CD4-positive, alpha-beta T cell treated with Interferon gamma for 1 hour (primary cell): ENCODE measurements at places on chromosomes 16 and 17.

GRCh38 chr17:2455956-2456355 is 55.1 kb upstream of the MNT start:
- DNase-seq = no peak

DNA sequence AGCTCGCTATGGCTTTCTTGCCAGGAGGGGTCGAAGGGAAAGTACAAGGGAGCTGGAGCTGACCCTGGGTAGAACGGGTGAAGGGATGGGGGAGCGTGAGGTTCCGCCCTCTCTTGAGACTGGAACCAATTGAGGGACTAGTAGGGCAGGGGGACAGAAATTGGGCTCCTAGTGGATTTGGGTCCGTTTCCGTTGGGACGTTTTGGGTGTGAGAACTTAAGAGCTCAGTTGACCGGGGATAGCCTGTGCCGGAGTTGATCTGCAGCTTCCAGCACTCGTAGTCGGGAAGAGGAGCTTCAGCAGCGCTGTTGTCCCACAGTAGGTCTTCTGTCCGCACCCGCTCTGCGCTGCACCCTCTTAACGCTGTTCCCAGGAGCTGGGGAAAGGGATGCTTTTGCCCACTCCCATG is 481 bp downstream of the CNTROB start:
- DNase-seq = peak; percentile 14

- DNase-seq = no peak
Observed at GRCh38 chr16:8953064-8953463, 10.6 kb downstream of the USP7 start.

DNA sequence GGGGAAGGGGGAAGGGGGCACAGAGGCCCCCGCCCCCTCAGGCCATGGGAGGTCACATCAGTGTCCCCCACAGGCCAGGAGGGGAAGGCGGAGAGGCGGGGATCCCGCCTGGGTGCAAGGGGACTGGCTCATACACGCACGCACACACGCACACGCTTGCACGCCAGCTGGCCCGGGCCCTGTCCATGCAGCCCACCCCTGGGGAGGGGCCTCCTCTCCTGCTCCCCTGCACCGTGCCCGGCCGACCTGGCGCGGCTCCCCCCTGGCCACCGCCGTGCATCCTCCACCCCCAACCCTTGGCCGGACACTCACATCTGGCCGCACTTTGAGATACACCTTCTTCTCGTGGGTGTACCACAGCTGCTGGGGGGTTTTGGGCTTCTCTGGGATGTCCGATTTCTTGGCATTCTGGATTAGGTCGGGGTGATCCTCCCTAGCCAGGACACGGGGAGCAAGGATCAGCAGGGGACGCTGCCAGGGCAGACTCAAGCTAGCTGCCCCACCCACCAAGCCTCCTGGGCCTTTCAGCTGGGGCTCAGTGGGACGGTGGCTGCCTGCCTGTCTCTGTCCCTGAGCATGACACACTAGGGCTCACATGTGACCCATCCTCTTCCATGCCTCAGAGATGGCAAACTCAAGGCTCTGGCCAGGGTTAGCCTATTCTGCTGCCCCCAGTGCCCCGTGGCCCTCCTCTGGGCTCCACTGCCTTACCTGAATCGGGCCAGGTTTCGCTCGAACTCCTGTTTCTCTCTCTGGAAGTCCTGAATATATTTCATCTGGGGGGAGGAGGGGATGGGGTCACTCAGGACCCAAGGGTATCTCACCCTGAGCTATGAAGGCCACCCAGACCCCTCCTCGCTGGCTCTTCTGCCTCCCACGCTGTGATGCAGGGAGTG is 6.7 kb downstream of the UBTF start:
- DNase-seq = no peak

DNA sequence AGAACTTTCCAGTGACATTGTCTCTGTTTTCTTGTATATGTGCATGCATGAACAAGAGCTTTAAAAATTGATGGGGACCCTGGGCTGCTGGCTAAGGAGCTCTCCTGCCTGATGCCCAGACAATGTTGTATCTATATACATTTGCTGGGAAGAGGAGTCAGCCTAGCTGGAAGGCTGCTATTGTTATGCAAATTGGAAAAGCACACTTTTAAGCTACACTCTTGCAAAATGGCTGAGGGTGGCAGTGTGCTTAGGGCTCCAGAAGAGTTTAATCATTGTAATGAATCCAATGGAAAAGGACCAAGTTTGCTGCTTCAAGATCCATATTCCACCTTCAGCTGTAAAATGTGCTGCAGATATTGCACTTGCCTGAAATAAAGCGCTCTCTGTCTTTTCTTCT is 171.8 kb downstream of the PRKCA start:
- no peak for DNase-seq

DNA sequence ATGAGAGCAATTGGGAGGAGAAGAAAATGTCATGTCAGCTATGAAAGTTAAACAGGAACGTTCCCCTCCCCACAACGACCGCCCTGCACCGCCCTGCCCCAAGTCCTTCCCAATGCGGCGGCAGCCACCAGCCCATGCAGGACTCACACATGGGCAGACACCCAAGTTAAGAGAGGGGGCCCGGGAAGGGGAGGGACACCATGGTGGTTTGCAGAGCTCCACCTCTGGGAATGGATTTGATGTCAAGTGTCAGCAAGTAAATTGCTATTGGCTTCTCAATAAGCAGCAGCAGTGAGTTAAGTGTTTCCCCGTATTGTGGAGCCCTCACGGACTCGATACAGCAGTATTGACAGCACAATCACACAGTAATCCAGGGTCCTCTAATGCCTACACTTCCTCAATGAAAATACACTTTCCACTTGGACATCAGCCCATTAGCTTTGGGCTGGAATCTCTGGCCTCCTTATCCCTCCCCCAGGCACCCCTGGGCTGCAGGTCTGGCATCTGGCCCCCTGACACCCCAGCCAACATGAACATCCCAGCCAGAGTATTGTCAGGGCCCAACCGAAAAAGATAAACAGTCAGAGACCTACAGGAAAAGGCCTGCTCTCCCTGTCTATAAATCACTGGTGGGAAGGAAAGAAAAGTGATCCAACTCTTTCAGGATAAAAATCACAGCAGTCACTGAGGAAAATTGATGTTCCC is 22.6 kb downstream of the ZFHX3 start:
- no peak for DNase-seq

DNA sequence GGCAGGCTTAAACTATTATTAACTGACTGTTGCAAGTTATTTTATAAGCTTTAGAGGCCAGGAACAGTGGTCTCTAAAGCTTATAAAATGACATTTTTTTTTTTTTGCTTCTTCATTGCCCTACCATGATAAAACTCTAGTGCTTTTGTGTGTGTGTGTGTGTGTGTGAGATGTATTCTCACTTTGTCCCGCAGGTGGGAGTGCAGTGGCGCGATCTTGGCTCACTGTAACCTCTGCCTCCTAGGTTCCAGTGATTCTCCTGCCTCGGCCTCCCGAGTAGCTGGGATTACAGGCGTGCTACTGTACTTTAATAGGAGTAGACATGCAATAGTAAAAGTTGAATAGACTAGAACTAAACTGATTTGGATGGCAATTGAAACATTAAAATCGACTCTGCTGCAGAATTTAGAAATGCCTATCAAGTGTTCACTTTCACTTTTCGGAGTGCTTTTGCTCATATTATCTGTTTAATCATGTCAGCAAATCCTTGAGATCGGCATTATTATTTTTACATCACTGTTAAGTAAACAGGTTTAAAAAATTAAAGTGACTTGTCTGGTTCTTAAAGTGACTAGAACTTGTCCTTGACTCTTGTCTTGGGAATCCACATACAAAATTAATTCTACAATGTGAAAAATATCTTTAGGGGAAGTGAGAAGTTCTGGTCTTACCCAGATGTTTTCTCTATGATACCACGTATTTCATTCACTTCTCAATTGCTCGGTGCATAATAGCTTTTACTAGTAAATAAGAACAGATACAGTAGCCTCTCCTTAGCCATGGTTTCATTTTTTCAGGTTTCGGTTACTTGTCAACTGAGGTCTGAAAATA is 8.4 kb upstream of the PCTP start:
- no peak for DNase-seq

DNA sequence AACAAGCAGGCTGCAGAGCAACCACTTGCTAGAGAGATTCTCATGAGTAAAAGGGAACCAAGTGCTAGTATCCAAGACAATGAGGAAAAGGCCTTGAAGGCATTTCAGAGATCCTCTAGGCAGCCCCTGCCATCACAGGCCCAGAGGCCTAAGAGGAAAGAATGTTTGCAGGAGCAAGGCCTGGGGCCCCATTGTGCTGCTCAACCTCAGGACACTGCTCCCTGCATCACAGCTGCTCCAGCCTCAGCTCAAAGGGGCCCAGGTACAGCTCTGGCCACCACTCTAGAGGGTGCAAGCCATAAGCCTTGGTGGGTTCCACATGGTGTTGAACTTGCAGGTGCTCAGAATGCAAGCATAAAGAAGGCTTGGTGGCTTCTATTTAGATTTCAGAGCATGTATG is 243.0 kb upstream of the RPL38 start:
- no peak for DNase-seq

DNA sequence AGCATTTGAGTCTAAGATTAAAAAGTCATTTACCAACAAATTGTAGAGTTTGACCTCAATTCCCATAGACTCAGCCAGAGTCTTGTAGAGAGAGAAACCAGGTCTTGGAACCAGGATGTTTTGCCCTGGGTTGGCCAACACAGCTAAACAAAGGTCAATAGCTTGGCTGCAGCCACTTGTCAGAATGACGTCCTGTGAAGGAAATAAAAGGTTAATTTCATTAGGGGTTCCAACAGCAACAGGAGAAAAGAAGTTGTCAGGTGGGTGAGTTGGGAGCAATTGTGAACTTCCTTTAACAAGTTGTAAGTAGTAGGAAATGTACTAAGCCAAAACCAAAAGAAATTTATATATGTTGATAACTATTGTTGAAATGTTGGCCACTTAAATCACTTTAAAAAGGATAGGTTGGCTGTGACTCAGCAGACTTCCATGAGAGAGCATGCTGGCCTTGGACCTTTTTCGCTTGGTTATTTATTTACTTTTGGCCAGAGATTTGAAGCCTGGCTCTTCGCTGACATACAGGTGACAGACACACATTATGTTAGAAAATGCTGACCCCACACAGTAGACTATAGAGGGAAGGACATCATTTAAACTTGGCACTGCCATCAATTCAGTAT is 4.3 kb downstream of the TAT start:
- DNase-seq = no peak

- no peak for DNase-seq
Observed at GRCh38 chr16:58848662-58849002, 114.5 kb upstream of the GOT2 start.

GRCh38 chr16:65908568-65908967 is 457.9 kb upstream of the CDH5 start:
- DNase-seq = no peak

DNA sequence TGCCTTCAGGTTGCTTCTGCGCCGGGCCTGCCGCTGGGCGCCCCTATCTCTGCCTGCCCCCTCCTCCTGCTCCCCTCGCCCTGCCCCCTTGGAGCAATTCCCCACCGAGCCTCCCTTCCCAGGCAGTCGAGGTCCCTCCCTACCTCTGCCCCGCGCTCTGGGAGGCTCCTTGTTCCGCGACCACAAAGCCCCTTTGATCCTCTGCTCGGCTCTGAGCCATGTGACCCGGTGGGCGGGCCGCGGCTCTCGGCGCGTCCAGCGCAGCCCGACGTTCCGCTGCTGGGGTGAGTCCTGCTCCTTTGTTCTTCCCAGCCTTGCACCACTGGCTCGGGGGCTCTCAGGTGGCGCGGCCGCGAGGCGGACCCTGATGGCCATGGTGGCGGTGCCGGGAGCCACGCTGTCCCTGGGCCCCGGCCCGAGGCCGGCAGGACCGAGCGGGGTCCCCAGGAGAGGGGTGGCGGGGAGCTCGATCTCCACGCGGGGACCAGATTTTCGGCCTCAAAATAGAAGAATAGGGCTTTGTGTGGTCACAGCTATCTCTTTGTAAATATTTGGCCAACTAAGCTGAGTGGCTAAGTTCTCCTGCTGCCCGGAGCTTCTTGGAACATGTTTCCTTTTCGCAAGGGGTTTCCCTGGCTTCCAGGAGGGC is 310.6 kb downstream of the SEC14L1 start:
- DNase-seq = peak; percentile 58

- no peak for DNase-seq
Observed at GRCh38 chr17:38917259-38917658, 8.2 kb upstream of the LASP1NB start.

GRCh38 chr17:82463925-82464566 is 5.5 kb downstream of the NARF start:
- no peak for DNase-seq

DNA sequence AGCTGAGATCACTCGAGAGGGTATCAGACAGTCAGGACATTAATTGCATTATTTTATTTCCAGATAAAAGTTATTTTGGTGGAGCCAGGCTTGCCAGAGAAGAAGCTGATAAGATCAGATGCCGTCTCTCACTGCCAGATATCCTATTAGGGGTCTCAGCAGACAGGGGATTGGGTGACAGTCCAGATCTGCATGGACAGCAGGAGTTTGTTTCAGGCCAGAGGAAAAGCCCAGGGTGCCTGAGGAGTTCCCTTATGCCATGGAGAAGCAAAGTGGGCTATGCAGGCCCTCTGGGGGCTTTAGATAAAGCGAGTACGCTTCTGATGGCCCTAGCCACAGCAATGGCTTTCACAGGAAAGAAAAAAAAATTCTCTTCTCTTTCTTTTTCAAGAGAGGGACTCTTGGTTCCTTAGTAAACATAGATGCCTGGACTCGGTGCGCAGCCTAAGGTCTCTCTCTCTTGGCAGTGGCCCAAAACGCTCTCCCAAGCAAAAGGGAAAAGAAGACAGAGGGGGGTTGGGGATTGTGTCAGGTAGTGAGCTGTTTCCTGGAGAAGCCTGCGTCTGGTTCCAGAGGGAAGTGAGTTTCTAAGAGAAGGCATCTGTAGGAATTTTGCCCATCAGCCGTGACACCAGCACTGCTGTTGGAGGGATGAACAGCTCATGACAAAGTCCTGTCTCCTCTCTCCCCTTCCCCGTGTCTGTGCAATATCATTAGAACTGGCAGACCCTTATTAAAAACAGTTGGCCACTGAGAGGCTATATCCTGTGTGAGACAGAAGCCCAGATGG is 166.3 kb upstream of the FOXF1 start:
- no peak for DNase-seq

DNA sequence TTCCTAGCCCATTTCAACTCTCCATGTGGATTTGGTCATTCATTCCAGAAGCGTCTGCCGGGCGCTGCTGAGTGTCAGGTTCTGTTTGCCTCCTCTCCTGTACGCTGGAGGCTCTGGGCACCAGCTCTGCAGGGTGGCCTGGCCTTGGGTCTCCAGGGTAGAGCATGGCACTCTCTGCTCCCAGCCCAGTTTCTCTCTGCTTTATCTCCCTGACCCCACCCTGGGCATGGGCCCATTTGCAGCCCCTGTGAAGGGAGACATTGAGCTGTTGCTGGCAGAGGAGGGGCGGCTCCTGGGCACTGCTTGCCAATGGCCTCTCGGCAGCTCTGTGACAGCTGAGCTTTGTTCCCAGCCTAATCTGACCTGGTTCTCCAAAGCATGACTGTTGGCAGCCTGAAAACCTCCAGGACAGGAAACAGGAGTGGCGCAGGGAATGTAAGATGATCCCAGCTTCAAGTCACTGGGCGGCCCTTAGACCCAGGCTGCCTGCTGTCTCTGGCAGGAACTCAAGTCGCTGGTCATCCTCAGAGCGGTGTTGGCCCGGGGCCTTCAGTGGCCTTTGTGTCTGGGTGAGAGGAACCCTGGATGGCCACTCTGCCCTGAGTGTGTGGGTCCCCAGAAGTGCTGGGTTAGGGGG is 146.8 kb downstream of the SEC14L1 start:
- no peak for DNase-seq
